ENCODE measurements at places on chromosomes 5 and 9. TPM values are rescaled to one million over a fixed set of nuclear protein-coding genes. Genes with fewer than 3 reads are reported as not detected.

CDC25C gene
- polyA plus RNA-seq, result 5.0 TPM

PCDHA1 gene
- 0.69 TPM for polyA plus RNA-seq

NME5 gene
- polyA plus RNA-seq, result 10.4 TPM

ADGRV1 gene
- polyA plus RNA-seq, result 19.6 TPM

PCDHGA8 gene
- polyA plus RNA-seq, result 0.37 TPM

UBE2QL1 gene
- polyA plus RNA-seq, result 6.3 TPM

MINAR2 gene
- not detected for polyA plus RNA-seq

BARHL1 gene
- polyA plus RNA-seq, result not detected

CARTPT gene
- polyA plus RNA-seq, result not detected

CCL21 gene
- 2.2 TPM for polyA plus RNA-seq

EPB41L4B gene
- 4.7 TPM for polyA plus RNA-seq

MUSK gene
- polyA plus RNA-seq, result not detected

DNM1 gene
- polyA plus RNA-seq, result 24.3 TPM

DRD1 gene
- polyA plus RNA-seq, result 0.96 TPM

PCDHGB5 gene
- not detected for polyA plus RNA-seq
